ENCODE measurements at places on chromosomes 1 and 21. TPM values are rescaled to one million over a fixed set of nuclear protein-coding genes. Genes with fewer than 3 reads are reported as not detected.

LIPI gene
- total RNA-seq = not detected

MYOG gene
- total RNA-seq = not detected

NBPF6 gene
- total RNA-seq = not detected

FLG2 gene
- total RNA-seq = not detected

MAPKAPK2 gene
- 71.7 TPM for total RNA-seq

SERPINC1 gene
- total RNA-seq = not detected
